ENCODE measurements at places on chromosomes 3 and 15.

- H3K36me3 ChIP-seq, result no peaks in the 10 kb centered on the region
- no peak overlapping the region for H3K4me3 ChIP-seq
- DNase-seq, result no peak
- H3K27me3 ChIP-seq, result no peaks in the 10 kb centered on the region
- H3K27ac ChIP-seq, result no peak overlapping the region
These were observed 227.2 kb upstream of the GOLIM4 start for GRCh38 chr3:168322941-168323340.

DNA sequence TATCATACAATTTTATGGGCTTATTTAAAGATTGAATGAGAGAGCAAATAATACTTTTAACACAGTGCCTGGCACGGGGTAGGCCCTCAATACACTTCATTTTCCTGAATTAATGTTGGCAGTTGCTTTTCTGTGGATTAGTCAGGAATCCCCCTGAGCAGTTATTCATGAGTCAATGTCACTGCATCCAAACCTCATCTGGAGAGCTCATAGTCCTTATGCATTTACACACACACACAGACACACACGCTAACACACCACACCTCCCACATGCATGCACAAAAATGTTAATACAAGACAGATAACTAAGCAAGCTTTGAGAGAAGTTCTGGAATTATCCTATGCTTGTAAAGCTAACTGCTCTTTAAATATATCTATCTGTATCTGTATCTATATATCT is 34.0 kb upstream of the TNFAIP8L3 start:
- no peak for DNase-seq
- no peak overlapping the region for H3K4me3 ChIP-seq
- H3K27ac ChIP-seq, result no peak overlapping the region
- H3K27me3 ChIP-seq, result peaks cover 5% of the 10 kb centered on the region
- no peaks in the 10 kb centered on the region for H3K36me3 ChIP-seq
- peaks cover 4% of the 10 kb centered on the region for H3K4me1 ChIP-seq

- no peaks in the 10 kb centered on the region for H3K36me3 ChIP-seq
- H3K27ac ChIP-seq, result no peak overlapping the region
- no peak overlapping the region for H3K4me3 ChIP-seq
- peaks cover 5% of the 10 kb centered on the region for H3K4me1 ChIP-seq
These were observed 101.7 kb upstream of the TP63 start for GRCh38 chr3:189529468-189529867.

DNA sequence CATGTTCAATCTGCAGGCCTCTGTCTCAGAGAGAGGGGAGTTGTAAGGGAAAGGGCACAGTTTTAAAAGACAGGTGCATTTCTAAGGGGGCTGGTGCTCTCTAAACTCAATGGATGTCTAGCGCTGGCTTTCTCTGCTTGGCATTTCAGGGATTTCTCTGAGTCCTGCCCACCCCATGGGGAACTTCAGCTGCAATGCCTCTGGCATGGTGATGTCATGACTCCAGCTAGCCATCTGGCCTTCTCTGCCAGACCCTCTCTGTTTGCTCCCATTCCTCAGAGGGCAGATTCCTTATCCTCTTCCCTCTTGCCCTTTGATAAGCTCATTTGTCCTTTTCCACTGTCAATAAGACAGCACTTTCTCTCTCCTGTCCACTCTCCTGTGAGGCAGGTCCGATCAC is 40.8 kb downstream of the RPLP1 start:
- no peak for DNase-seq
- no peaks in the 10 kb centered on the region for H3K27me3 ChIP-seq
- no peak overlapping the region for H3K27ac ChIP-seq
- peaks cover 3% of the 10 kb centered on the region for H3K4me1 ChIP-seq
- H3K36me3 ChIP-seq, result no peaks in the 10 kb centered on the region
- H3K4me3 ChIP-seq, result no peak overlapping the region

DNA sequence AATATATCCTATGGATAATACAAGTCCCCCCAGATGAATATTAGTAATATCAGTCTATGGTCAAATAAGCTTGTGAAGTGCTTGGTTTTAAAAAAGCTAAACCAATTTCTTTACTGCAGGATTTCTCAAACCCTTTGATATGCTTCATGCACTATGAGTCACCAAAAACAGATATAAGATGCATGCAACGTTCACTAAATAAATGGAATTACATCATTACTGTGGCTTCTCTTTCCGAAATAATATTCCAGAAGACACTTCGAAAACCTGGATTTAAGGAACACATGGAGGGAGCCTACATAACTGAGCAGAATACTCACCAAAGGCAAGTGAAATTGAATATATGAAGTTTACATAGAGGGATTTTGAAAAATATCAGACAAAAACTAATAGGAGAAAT is 126.3 kb upstream of the ABI3BP start:
- DNase-seq, result no peak
- H3K27ac ChIP-seq, result no peak overlapping the region
- H3K27me3 ChIP-seq, result no peaks in the 10 kb centered on the region
- no peaks in the 10 kb centered on the region for H3K4me1 ChIP-seq
- no peak overlapping the region for H3K4me3 ChIP-seq

GRCh38 chr3:39106851-39107387 is 508 bp downstream of the GORASP1 start:
- H3K4me1 ChIP-seq, result peaks cover 64% of the 10 kb centered on the region
- H3K27me3 ChIP-seq, result peaks cover 32% of the 10 kb centered on the region
- peak; percentile 68 for DNase-seq
- peak overlapping the region; percentile 91 for H3K27ac ChIP-seq

DNA sequence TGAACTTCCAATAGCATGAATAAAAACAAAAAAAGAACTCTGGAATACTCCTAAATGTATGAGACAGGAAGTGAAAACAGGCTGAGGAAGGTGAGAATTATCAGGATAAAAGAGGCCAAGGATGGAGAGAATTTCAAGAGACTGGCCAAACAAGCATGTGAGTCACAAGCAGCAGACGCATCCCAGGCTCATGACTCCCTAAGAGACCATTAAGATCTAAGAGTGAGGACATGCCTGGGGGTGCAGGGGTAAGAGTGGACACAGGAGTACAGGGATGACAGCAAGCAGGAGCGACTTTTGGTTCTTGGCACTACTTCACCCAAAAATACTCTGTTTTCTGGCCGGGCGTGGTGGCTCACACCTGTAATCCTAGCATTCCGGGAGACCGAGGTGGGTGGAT is 7.1 kb downstream of the SCAMP2 start:
- peak overlapping the region; percentile 17 for H3K27ac ChIP-seq
- peaks cover 30% of the 10 kb centered on the region for H3K36me3 ChIP-seq
- H3K4me1 ChIP-seq, result peaks cover 50% of the 10 kb centered on the region
- no peak for DNase-seq
- peaks cover 4% of the 10 kb centered on the region for H3K27me3 ChIP-seq

- H3K27me3 ChIP-seq, result no peaks in the 10 kb centered on the region
- no peak overlapping the region for H3K4me3 ChIP-seq
- H3K4me1 ChIP-seq, result peaks cover 3% of the 10 kb centered on the region
- no peaks in the 10 kb centered on the region for H3K36me3 ChIP-seq
These were observed 1149.6 kb downstream of the IGSF11 start for GRCh38 chr3:117885011-117885441.

DNA sequence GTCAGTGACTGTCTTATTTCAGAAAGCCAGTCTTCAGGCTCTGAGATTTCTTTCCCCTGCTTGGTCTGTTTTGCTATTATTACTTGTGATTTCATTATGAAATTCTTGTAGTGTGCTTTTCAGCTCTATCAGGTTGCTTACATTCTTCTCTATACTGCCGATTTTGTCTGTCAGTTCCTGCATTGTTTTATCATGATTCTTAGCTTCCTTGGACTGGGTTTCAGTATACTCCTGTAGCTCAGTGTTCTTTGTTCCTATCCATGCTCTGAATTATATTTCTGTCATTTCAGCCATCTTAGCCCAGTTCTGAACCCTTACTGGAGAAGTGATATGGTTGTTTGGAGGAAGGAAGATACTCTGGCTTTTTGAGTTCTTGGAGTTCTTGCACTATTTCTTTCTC is 40.5 kb downstream of the CEP63 start:
- H3K4me1 ChIP-seq, result no peaks in the 10 kb centered on the region
- no peak overlapping the region for H3K27ac ChIP-seq
- no peak for DNase-seq
- H3K36me3 ChIP-seq, result peaks cover 20% of the 10 kb centered on the region
- H3K27me3 ChIP-seq, result no peaks in the 10 kb centered on the region

DNA sequence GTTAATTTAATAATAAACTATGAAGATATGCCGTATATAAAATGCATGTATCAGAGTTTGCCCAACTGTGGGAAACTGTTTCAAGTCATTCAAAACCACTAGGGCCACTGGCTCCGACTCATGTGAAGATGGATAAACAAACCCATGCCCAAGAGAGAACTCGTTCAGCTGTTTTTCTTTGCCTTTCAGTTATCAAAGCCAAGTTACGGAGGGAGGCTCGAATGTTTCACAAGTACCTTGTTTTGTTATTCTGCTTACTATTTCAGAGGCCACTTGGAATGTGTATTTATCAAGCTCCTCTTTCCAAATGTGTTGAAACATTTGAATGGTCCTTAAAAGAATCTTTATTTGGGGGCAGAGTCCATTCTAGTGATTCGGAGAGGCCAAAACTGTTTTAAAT is 82.1 kb downstream of the DUT start:
- no peak overlapping the region for H3K4me3 ChIP-seq
- H3K27ac ChIP-seq, result no peak overlapping the region
- peaks cover 17% of the 10 kb centered on the region for H3K4me1 ChIP-seq
- H3K36me3 ChIP-seq, result peaks cover 9% of the 10 kb centered on the region
- H3K27me3 ChIP-seq, result peaks cover 2% of the 10 kb centered on the region
- no peak for DNase-seq

DNA sequence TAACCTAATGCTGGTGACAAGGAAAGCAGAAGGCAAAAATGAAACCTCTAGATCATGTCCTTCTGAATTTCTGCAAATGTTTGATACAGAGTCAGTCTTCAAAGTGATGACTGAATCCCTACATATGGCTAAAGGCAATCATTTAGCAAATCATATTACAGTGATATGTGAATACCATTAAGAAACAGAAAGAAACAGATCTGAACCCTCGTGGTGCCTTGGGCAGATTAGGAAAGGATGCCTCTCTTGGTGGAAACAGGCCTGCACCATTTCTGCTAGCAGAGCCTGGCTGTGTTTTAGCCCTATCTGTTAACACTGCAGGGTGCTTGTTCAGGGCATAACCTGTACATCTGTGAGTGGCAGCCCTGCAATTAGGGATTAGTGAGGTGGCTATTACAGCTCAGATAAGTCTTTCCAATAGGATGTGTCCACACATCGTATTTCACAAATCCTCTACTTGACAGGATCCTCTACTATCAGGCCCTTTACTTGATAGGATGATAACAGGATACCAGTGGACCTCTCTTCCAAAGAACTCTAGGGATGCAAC is 12.1 kb downstream of the SEC22C start:
- peak overlapping the region; percentile 34 for H3K4me3 ChIP-seq
- H3K27me3 ChIP-seq, result no peaks in the 10 kb centered on the region
- peaks cover 5% of the 10 kb centered on the region for H3K4me1 ChIP-seq
- H3K36me3 ChIP-seq, result peaks cover 27% of the 10 kb centered on the region
- H3K27ac ChIP-seq, result no peak overlapping the region
- no peak for DNase-seq

DNA sequence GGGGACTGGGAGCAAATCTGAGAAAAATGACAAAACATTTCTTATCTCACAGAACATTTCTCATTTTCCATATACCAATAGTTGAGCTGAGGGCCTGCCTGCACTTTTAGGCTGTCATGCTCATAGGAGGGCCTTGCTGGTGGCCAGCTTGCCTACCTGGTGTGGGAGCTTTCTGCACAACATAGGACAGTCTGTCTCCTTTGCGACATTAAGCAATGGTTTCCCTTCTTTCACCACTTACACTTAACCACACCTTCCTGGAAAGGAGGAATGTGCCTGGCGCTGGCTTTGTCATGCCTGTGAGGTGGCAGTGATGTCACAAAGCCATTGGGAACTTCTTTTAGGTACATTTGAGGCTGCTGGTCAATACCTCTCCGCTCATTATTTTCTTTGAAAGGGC is 5.7 kb downstream of the SNAPC5 start:
- peaks cover 19% of the 10 kb centered on the region for H3K4me1 ChIP-seq

DNA sequence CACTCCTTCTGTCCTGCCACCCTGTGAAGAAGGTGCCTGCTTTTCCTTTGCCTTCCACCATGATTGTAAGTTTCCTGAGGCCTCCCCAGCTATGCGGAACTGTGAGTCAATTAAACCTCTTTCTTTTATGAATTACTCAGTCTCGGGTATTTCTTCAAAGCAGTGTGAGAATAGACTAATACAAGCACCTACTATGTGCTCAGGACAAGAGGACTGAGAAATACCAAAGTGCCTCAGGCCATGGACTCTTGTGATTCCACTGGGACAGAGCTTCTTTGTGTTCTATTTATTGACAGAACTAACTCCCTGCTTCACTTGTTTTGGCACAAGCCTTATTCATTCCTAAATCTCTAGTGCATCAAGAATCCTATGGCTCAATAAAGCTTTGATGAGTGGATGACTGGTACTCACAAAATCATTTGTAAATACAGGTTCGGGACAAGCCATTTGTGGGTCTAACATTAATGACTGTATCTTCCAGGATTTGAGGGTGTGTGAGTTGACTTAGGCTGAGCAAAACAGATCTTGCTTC is 204.2 kb downstream of the PDCD6IP start:
- H3K27me3 ChIP-seq, result peaks cover 4% of the 10 kb centered on the region
- H3K36me3 ChIP-seq, result no peaks in the 10 kb centered on the region
- DNase-seq, result no peak
- H3K4me1 ChIP-seq, result no peaks in the 10 kb centered on the region
- no peak overlapping the region for H3K4me3 ChIP-seq

DNA sequence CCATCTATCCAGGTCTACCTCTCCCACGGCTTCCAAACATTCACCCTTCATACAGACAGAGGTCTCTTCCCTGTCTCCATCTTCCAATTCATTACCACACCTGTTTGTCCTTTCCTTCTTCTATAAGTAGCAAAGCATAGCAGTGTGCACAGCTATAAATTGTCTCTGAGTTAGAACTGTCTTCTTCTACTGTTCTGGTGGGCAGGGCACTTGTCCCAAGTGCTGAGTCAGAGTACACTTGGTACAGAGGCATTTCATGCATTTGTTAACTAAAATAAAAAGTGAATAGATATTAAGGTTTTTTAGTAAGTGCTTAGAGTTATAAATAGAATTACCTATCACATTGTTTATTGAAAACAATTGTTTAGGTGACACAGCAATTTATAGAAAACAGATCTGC is 150.1 kb upstream of the CCDC54 start:
- no peak overlapping the region for H3K27ac ChIP-seq
- no peaks in the 10 kb centered on the region for H3K36me3 ChIP-seq
- no peak overlapping the region for H3K4me3 ChIP-seq
- no peaks in the 10 kb centered on the region for H3K27me3 ChIP-seq

- H3K27me3 ChIP-seq, result peaks cover 2% of the 10 kb centered on the region
- H3K36me3 ChIP-seq, result no peaks in the 10 kb centered on the region
- DNase-seq, result no peak
- no peak overlapping the region for H3K27ac ChIP-seq
- H3K4me1 ChIP-seq, result peaks cover 3% of the 10 kb centered on the region
- H3K4me3 ChIP-seq, result no peak overlapping the region
These were observed 288.5 kb downstream of the VGLL3 start for GRCh38 chr3:86702381-86702958.

DNA sequence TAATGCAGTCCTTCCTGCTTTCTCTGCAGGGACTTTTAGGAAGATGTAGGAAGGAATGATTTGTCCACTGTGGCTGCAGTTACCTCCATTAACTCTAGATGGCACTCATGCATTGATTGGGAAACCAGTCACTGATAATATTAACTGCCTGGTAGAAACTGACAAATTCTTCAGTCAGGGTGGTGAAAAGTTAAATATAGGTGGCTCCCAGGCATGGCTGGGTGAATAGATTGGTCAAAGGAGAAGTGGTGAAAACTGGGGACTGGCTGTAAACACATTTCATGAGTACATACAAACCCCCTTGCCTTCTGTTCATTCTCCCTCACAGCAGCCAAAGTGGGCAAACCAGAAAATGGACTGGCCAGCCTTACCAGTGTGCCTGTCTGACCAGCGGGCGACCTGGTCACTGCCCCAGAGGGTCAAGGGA is 333.4 kb downstream of the THSD4 start:
- no peaks in the 10 kb centered on the region for H3K36me3 ChIP-seq
